ENCODE measurements at places on chromosomes 11 and 22.
A peak's percentile ranks its signal among the peaks of the same experiment; 100 is the strongest.

GRCh38 chr11:35419184-35419829 lies at the start of gene SLC1A2:
SLC1A2 (minus strand) TSS chr11:35419558; CDS start chr11:35418966, 592 bp downstream.
- no peak for DNase-seq

GRCh38 chr11:56967726-56968125 lies 21.0 kb upstream of the OR5AK2 start:
- DNase-seq = no peak

DNA sequence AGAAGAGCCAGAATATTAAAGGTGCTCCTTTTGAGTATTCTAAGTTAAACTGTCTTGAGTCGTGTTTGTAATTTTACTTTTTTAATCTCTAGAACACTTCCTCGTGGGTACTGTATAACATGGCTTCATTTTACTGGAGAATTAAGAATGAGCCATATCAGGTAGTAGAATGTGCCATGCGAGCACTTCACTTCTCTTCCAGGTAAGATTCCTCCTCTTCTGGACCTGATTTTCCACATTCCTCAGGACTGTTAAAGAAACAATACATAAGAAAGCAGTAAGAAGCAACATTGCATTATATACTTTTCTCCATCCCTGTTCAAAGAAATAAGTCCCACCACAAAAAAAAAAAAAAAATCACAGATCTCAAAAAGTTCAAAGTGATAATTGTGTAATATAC lies 37.9 kb downstream of the TTC17 start:
- DNase-seq = no peak

- peak; percentile 36 for DNase-seq
These were observed 39.3 kb downstream of the KCNJ4 start for GRCh38 chr22:38415561-38416321.

DNA sequence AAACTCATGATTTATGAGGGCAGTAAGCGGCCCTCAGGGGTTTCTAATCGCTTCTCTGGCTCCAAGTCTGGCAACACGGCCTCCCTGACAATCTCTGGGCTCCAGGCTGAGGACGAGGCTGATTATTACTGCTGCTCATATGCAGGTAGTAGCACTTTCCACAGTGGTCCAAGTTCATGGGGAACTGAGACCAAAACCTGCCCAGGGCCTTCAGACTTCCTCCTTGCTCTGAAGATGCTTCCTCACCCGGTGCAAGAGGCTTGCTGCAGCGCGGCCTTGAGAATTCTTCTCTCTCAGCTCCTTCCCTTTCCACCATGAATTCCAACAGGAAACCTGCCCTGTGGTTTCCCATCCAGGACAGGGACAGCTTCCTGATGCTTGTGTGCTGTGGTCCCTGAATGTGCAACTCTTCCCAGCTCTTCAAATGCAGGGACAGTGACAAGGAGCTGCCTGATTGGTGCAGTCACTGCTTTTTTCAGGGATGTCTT lies 53.9 kb downstream of the GGTLC2 start:
- no peak for DNase-seq

DNA sequence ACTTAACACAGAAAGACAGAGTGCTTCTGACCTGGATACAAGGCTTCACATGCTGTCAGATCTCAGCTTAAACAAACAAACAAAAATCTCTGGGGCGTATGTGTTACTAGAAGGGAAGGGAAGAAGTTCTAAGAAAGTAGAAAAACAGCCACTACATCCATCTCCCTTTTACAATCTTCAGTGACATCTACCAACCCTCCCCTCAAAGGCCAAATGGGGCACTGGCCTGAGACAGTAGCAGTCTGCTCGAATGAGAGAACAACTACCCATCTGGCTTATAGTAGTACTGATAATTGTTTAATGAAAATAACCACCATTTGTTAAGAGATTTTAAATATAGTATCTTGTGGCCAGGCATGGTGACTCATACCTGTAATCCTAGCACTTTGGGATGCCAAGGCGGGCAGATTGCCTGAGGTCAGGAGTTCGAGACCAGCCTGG lies 29.4 kb downstream of the CCDC83 start:
- DNase-seq = no peak

GRCh38 chr11:110598725-110599124 lies 113.5 kb downstream of the ARHGAP20 start:
- no peak for DNase-seq

- no peak for DNase-seq
These were observed at the start of gene RASD2 for GRCh38 chr22:35540595-35541253. RASD2 (plus strand) TSS chr22:35540831; CDS start chr22:35546810, 5,979 bp downstream.

- DNase-seq = no peak
These were observed 829 bp upstream of the APOC3 start for GRCh38 chr11:116828632-116829524.

DNA sequence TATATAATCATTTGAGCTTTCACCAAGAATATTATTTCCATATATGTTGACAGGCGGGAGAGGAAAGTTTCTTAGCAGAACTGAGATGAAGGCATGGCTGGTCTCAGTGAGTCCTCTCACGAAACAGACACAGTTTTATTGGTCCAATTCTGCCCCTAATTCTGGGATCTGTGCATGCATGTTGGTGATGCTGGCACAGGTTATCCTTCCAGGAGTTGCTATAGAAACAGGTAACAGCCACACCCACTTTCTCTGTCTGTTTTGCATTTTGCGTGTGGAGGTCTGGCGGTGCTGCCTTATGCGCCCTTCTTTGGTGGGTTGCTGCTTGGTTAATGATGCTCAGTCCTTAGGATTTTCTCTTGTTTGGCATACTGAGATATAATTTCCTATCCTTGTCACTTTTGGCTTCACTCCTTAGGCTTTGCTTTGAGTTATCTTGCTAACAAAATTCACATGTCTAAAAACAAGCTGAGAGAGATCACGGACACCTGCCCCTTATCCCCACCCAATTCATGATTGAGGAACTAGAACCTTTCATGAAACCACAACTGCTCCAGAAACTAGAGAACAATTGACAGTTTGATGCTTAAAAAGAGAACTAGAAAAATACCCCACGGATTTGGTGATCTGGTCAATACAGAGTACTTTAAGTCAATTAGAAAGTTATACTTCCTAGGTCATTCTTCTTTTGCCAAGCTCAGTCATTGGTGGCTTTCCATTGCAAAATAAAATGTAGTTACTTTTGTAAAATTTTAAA lies 189.3 kb downstream of the FAT3 start:
- no peak for DNase-seq

- DNase-seq = no peak
These were observed 117.3 kb downstream of the RASSF10 start for GRCh38 chr11:13126430-13126829.

DNA sequence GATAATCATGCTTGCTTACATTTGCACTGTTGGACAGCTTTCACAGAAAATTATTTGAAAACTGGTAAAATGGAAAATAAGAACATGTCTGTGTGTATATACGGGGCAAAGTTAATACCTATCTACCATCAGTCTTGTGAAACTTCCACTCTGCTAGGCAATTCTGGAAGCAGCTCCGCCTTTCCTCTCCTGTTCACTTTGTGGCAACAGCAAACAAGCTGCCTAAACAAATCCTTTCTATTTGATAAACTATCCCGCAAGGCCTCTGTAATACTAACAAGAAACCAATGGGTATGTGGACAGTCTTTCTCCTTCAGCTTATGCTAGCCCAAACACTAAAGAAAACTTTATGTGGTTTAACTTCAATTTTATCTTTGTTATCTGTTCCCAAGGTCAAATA lies 39.2 kb upstream of the RAPSN start:
- no peak for DNase-seq

- peak; percentile 87 for DNase-seq
These were observed 396 bp downstream of the TEF start for GRCh38 chr22:41382098-41382578.

GRCh38 chr11:120108154-120108784 lies 29.6 kb downstream of the TRIM29 start:
- DNase-seq = peak; percentile 88

GRCh38 chr11:41879214-41879613 lies 419.8 kb upstream of the LRRC4C start:
- DNase-seq = no peak

DNA sequence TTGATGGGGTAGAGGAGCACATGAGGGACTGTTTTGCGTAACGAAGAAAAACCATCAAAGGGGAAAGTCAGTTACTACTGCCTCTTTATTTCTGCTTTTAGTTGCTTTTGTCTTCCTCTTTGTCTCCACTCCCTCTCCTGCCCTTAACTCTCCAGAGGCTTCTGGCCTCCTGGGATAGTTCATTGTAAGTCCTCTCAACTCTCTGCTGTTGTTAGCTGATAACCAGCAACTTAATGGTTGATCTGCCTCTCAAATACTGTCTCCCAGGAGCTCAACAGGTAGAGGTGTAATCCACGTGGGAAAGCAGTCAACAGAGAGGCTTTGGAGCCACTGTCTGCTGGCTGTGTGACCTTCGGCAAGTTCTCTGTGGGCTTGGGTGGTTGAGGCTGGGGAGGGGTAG lies 47.3 kb downstream of the CCDC81 start:
- no peak for DNase-seq

- no peak for DNase-seq
These were observed 463.3 kb downstream of the SOX6 start for GRCh38 chr11:15893080-15893492.

GRCh38 chr22:23473901-23474300 lies 106.2 kb downstream of the IGLL1 start:
- DNase-seq = no peak

DNA sequence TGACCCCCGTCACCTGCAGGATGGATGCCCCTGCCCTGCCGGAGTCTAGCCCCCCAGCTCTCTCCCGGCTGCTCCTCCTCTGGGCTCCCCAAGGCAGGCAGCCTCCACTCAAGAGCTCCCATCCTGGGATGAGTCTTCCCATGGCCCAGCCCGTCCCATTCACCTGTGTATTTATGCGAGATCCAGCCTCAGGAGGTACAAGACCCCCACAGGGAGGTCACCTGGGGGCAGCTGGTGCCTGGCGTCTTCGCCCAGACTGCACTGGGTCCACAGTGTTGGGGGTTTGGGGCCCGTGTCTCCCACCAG lies 43.0 kb upstream of the ZC3H12C start:
- no peak for DNase-seq

DNA sequence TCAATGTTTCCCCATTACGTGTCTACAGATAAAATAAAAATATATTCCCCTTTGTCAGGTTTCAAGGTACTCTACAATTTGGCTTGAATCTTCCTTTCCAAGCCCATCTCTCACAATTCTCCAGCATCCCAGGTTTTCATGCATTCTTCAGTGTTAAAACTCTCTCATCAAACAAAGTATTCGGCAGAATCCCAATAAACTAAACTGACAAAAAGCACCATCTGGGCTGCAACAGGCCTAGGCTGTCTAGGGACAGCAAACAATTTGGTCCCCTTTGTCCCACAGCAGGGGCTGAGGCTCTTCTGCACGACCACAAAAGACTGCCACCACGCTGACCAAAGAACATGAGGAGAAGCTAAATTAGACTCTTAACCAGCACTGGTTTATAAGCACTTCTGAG lies 159.4 kb downstream of the CADM1 start:
- no peak for DNase-seq

DNA sequence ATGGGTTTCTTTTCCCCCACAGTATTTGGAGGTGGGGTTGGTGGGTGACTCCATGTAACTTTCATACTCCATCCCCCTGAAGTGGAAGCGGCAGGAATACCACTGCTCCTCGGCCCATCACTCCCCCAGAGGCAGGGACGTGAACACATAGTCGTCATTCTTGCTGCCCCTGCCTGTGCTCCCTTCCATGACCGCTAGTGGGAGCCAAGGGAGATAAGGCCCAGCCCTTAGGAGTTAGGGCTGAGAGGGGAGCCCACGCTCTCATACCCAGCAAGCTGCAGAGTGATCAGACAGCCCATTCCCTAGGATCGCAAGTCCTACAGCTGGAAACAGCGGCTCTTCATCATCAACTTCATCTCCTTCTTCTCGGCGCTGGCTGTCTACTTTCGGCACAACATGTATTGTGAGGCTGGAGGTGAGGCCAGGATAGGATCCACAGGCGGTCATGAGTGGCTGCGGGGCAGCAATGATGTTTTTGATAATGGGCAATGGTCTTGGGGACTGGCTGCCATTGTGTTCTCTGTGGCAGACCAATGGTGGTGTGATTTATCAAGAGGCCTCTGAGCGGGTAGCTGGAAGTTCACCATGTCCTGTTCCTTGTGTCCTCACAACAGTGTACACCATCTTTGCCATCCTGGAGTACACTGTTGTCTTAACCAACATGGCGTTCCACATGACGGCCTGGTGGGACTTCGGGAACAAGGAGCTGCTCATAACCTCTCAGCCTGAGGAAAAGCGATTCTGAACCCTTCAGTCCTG lies 15.9 kb downstream of the RHOG start:
- peak; percentile 87 for DNase-seq

DNA sequence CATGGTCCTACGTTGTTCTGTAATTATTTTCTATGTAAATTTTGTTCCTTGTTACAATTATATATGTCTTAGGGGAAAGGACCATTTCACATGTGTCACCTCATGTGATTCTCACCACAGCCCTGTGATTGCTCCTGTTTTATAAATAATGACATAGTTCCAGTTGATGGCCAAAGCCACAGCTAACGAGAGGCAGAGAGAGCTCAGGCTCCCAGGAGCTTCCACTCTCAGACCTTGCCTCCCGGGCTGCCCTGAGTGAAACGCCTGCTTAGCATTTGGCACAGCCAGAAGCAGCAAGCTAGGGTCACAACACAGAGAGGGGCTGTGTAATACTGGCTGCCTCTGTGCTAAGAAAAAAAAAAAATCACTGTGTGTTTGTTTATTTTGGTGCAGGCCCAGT lies 5.9 kb downstream of the TMEM121B start:
- DNase-seq = no peak

DNA sequence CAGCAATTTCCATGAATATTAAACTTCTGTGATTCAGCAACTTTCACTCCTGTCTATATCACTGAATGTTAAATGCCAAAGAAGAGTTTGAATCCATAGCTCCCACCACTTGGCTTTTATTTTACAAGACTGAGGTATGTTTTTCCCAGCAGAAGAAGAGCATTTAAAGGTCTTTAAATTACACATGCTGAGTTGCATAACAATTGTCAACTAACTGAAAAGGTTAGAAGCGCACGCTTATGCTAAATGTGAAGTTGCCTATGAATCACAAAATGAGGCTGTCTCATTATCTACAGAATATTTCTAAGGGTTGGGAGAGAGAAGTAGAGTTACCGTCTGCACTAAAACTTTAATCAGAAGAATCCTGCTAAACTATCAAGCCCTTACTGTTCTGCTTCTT lies 1086.3 kb downstream of the FAM181B start:
- no peak for DNase-seq
